ENCODE measurements at places on chromosomes 6 and 20. TPM values are rescaled to one million over a fixed set of nuclear protein-coding genes. Genes with fewer than 3 reads are reported as not detected.

Gene ATP6V1G2
- 2.3 TPM for total RNA-seq

Gene ARFGEF3
- total RNA-seq = 0.33 TPM

Gene TMC2
- total RNA-seq = 0.15 TPM

Gene BANF2
- not detected for total RNA-seq

Gene HSPA1L
- total RNA-seq = 6.1 TPM

- no peak for DNase-seq
Measured at GRCh38 chr6:4880363-4880762, 104.2 kb downstream of the CDYL start.

- DNase-seq = no peak
Measured at GRCh38 chr20:63492518-63492917, 6.4 kb downstream of the EEF1A2 start.

DNA sequence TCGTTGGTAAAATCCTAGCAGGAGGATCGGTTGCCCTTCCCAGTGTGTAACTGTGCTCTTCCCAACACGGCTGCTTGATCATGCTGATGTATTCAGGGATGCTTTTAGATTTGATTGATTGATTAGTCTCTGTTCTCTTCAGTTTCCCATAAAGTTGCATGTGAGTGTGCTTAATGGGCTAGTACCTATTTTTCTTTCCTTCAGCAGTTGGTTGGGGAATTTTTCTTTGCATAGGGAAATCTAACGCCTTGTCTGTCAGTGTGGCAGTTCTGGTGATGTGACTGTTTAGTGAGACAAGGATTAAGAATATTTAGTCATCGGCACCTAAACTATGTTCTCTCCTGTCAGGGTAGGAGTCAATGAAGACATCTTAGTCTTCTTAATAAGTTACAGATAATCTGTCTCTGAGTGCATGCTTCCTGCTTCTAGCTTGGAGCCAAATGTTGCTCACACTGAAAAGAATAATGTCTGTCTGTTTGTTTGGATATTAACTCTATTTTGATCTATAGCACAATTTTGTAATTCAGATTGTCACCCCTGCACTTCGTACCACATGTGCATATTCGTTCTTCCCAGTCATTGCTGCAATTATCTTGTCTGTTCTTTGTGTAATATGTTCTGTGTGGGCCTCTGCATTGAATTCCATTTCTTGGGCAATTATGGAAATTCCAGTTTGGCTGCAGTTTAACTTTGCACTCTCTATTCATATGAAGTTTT is 169.9 kb downstream of the EDN1 start:
- no peak for DNase-seq

DNA sequence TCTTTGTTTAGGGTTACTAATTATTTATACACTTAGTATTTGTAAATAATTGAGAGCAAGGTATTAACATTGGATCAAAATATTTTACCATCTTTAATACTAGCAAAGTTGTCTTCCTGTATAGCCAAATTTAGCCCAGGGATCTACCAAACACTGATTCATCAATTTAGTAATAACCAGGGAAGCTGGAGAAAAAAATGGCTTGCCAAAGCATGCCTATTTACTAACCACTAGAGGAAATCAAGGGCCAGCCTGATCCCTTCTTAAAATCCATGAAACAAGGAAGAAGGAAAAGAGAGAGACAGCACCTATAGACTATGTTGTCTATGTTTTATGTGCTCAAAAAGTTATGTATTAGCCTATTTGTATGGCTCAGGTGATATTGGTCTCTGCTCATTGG is 450.3 kb upstream of the GJE1 start:
- no peak for DNase-seq

DNA sequence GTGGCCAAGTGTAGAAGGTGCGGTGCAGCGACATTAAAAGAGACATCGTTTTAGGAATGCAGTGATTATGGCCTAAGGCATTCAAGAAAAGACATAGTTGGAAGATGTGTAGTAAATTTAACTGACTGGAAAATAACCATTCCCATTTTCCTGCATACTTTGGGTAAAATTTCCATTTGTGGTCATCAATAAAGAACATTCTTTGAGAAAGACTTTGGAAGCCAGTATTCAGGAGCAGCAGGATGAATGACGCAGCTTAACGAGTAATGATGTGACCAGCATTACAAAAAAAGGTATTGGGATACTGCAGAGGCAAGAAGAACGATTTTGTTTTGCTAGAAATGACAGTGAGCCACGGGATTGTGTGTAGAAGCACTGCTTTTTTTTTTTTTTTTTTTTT is 7.0 kb upstream of the RWDD1 start:
- DNase-seq = no peak

DNA sequence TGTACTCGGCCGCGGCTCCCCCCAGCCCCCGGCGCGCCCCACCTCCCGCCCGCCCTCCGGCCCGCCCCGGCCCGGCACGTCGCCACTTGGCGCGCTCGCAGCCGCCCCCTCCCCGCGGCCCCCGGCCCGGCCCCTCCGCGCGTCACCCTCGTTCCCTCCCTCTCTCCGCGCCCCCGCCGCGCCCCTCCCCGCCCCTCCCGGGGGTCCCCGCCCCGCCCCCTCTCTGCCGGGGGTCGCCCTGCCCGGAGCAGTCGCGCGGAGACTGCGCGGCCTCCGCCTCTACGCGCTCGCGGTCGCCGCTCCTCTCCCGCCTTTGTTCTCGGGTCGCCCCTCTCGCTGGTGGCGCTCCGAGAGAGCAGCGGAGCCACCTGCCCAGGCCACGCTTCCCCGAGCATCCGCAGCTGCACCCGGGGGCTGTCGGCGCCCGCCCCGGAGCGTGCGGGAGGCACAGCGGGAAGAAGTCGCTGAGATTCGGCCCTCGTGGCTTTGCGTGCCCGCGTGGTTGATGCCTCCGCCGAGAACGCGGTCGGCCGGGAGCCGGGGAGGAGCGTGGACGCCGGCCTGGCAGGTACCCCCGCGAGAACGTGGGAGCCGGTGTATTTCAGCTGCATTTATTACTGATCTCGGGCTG is at the start of gene PHF10:
PHF10 (minus strand) TSS at position 7 of the 631 bp plus-strand sequence. CDS start 569 bp downstream, outside the sequence.
- peak; percentile 83 for DNase-seq

GRCh38 chr6:72132427-72132826 is 246.1 kb downstream of the RIMS1 start:
- DNase-seq = no peak

GRCh38 chr6:38117281-38117680 is 297.8 kb downstream of the ZFAND3 start:
- no peak for DNase-seq

GRCh38 chr20:40942006-40942405 is 86.6 kb upstream of the TOP1 start:
- no peak for DNase-seq

DNA sequence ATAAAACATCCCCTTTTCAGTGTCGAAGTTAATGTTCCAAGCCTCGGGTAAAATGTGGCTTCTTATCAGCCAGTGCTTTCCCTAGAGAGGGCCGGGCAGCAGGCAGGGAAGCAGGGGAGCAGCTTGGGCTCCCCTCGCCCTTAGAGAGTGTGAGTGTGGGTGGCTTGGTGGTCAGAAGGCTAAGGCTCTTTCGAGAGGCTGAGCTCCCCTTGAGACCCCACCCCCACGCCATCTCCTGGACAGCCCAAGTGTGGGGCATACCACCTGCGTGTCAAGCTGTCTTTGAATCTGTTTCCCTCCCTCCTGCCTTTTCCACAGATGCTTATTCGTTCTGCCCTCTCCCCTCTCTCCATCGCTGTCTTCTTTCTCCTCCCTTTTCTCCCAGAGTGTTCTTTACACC is 95.1 kb upstream of the FOXP4 start:
- no peak for DNase-seq

Measured in ovary (tissue), 10 donors.